ENCODE measurements at places on chromosomes 7 and 10.

DNA sequence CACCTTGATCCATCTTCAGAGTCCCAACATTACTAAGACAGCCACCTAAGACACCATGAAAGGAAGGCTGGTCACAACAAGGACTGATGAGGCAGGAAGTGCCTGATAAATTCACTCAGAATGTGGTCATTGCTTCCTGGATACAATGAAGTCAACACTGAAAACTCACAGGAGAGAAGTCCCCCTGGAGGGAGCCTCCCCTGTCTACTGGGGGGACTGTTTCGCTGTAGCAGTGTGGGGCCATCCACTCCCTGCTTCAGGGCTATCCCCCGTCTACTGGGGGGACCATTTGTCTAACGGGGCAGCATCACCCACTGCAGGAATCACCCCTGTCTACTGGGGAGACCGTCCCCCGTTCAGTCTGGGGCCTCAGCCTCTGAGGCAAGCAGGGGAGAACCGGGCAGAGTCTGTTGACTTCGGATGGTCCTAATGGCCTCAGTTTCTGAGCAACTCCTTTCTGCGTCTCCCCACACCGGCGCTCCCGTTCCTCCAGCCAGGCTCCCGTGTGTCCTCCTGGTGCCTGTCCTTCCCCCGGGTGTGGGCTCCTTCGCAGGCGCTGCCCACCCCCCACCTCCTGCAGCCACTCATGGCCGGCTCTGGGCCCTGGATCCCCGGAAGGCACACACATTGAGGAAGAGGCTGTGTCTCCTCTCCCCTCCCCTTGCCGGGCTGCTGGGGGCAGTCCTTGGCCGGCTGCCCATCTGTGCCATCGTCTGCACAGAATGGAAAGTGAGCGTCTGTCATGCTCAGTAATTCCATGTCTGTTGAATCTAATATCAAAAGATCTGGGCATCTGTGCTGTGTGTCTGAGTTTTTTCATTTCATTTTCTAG, 59.9 kb upstream of the DNAJB6 start:
- peak; percentile 61 for DNase-seq

DNA sequence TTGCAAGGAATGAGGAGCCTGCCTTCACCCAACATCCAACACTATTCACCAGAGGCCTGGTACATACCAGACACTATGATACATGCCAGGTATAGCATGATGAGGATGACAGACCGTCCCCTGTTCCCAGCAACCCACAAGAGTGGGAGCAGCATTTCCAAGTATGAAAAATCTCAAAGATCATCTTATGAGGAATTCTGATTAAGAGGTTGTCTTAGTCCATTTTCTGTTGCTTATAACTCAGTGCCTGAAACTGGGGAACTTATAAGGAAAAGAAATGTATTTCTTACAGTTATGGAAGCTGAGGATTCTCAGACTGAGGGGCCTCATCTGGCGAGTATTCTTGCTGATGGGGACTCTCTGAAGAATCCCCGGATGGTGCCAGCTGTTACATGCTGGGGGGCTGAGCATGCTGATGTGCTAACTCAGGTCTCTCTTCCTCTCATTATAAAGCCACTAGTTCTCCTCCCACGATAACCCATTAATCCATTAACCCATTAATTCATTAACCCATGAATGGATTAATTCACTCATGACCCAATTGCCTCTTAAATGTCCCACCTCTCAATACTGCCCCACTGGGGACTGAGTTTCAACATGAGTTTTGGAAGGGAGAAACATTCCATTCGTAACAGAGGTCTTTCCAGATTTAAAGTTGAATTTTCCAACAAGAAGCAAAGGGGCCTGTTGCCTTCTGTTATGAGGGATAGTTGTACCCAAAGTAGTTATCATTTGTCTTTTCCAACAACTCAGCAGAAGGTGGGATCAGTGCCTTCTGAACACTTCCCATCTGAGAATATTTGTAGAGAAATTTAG, 173.9 kb downstream of the HERPUD2 start:
- DNase-seq, result no peak

DNA sequence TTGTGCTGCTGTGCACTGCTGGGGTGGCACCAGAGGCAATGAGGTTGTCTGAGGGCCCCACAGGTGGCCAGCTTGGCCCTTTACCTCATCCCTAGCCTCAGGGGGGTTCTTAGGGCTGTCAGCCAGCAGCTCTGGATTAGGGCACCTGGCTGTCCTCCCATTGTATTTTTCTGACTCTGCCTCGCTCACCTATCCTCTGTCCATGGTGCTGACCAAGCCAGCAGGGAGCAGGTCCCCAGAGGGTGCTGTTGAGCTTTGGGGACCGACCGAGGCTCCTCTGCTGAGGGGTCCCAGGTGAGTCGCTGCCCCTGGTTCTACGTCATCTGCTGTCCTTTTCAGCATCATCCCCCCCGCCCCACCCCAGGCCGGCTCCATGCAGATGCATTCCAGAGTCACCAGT, 32.1 kb upstream of the ZNF735 start:
- no peak for DNase-seq

DNA sequence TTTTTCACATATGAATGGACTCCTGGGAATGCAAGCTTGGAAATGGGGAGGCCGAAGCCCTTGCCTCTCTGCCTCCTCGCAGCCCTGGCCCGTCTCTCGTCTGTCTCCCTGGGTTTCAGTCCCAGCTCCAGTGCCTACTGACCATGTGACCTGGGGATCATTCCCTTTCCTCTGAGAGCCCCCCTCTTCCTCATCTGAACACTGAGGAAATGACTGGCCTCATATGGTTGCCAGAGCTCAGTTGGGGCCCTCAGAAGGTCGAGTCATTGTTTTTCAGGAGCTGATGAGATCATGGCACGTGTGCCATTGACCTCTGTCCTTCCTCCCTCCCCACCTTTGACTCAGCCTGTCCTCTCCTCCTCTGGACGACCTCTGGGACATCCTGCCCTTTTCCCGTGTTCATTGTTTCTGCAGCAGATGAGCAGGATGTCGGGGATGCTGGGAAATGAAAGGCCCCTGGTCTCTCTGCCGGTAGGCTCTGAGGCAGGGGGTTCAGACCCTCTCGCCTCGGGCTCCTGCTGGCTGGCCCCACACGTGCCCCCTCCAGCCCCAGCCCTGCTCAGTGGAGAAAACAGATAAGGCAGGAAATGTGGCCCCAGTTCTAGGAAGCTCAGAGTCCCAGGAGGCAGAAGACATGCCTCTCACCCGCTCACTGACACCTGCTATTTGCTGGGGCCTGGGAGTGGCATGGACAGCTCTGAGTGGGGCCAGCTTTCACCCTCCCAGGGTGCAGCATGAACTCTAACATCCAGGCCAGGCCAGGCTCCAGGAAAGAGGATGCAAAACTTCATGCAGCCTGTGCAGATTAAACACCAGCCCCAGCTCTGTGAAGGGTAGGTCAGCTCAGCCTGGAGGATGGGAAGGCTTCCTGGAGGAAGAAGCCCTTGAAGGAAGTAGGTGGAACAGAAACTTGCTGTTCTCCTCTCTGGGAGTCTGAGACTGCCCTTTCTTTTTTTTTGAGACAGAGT, 8.3 kb upstream of the PPP1R35 start:
- DNase-seq, result peak; percentile 49

- no peak for DNase-seq
Measured at GRCh38 chr10:96878057-96878456, 46.0 kb downstream of the LCOR start.

GRCh38 chr7:120131096-120131839, 141.7 kb upstream of the KCND2 start:
- DNase-seq, result no peak

DNA sequence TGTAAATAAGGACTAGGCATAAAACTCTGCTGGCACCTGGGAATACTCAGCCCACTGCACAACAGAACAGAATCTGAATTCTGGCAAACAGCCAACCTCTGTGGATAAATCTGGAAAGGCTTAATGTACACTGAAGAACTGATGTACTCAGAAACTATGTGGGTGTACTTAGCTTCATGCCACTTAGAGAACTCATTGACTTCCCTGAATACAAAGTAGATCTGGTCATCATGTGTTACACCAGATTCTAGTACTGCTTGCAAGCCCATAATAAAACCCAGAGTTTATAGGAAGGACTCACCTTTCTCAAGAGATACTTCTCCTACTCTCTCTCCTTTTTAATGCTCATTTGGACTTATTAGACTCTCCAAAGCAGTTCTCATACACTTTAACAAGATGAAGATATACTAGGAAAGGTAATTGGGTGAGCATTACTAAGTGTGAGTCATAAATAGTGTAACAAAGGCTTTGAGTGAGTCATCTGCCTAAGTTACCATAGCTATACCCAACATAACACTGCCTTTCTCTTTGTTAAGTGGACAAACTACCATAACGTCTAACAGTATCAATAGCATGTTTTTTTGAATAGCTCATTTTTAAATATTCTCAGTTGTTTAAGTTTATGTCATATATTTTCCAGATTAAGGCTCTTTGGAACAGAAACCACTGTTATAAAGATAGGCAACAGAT, 309.1 kb downstream of the MDFIC start:
- no peak for DNase-seq

- no peak for DNase-seq
Measured at GRCh38 chr7:107622894-107623293, 37.7 kb upstream of the SLC26A4 start.

DNA sequence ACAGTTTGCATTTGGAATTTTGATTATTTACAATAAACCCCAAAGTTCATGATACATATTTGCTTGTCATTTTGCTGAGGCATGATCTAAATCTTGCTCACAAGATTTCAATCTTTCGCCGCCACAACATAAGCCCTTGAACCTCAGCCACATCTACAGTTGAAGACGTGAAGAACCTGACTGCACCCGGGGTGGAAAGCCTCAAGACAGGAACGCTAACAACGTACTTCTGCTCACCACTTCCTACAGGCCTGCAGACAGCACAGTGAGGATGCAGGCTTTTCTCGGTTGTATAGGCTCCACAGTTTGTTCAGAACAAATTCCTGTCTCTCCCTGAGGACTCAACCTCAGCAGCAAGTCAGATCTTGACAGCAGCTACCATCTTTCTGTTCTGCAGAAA, 393.8 kb upstream of the PRKCQ start:
- no peak for DNase-seq

DNA sequence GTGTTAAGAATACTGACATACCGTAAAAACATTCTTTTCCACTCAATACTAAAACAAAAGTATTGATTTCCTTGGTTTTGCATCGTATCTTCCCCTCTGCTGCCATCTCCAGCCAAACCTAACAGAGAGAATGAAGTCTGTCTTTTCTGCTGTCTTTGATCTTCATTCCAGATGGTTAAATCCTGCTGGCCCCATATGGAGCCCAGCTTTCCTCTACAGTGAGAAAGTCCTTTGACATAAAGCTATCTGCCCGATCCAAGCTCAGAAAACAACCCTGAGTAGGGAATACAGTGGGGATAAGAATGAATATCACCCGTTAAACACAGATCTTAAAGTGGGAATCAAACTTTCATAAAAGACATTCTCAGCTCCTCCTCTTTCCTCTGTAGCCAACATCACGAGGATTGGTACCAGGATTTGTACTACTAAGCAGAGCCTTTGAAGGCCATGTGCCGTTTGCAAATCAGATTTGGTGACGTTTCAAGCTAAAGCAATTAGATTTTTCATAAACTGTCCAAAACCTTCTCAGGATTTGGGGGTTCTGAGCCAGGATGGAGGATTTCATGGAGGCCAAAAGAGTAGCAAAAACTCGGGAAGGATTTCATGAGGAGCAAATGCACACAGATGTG, 30.8 kb upstream of the GPAM start:
- no peak for DNase-seq

- DNase-seq, result no peak
Measured at GRCh38 chr7:131312838-131313237, 14.8 kb upstream of the MKLN1 start.

- no peak for DNase-seq
Measured at GRCh38 chr7:159066816-159067575, 77.7 kb downstream of the VIPR2 start.

DNA sequence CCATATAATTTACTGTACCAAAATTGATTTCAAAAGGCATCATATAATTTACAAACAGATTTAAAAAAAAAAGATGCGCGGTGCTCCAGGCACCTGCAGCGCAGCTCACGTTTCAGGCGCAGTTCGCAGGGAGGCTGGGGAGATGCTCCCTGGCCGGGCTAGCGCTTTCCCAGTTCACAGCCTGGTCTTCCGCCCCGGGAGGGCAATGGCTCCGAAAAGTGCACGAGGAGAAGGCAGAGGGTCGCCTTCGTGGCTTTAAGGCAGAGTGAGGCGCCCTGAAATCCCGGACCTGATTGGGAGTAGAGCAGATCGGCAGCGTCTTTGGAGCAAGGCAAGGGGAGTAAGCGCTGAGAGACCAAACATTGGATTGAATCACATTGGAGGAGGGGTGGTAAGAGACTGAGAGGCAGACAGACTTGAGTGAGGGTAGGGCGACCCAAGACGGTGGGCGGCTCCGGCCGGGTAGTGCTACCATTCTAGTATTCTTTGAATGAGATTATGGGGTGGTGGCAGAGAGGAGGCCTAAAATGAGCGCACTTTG, 1.5 kb downstream of the NEUROG3 start:
- DNase-seq, result no peak

DNA sequence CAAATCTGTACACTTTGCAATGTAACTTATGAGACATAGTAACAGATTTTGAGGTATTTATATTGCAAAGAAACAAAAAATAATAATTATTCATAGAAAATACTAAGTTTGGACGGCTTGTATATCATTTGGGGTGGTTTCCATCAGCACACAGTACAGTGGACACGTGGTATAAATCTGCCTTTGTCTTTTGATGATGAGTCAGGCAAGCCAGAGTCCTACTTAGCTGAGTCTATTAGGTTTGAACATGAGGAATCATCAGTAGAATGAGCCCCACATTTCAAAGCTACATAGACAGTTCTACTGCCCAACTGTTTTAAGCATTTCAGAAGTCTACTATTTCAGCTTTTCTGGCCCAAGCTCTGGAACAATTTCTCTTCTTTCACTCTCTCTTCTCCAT, 803.2 kb downstream of the PHTF2 start:
- no peak for DNase-seq

DNA sequence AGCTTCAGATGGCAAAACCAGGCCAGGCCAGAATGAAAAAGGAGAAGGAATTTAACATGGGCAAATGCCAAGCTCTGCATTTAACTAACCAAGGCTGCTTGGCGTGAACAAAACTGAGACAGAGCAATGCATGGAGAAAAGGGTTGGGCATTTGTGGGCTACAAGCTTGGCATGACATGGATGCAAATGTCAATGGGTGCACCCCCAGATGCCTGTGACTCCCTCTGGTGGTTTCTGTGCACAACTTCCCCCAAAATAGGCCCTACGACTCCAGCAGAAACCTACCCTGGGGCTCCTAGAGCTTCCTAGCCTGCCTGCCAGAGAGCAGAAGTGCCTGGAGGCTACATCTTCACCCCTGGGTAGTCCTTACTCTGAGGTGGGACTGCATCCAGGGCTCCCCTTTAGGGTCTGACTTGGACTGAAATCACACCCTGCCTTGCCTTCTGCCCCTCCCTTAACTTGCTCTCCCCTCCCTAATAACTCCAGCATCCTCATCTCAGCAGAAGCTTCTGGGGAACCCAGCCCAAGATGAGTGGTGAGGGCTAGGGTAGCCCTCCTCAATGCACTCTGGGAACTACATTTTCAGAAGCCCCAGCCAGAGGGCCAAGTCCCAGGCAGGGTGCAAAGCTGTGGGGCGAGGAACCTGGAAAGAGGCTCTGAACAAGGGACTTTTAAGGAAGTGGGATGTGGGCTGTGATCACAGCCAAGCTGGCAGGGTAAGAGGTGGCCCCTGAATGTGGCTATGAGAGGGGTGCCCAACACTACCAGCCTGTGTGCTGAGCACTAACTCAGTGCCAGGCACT, 11.3 kb downstream of the GPRIN2 start:
- peak; percentile 44 for DNase-seq

Data from mucosa of descending colon (tissue), 3 donors.